ENCODE measurements at places on chromosomes 3 and 15. TPM values are rescaled to one million over a fixed set of nuclear protein-coding genes. Genes with fewer than 3 reads are reported as not detected.

Gene SHC4
- total RNA-seq: 4.3 TPM

GRCh38 chr15:59300618-59301139 lies 72.0 kb downstream of the MYO1E start:
- peaks cover 73% of the 10 kb centered on the region for H3K4me1 ChIP-seq
- no peaks in the 10 kb centered on the region for H3K27me3 ChIP-seq
- peak overlapping the region; percentile 41 for H3K4me3 ChIP-seq
- no peak for DNase-seq
- H3K36me3 ChIP-seq: no peaks in the 10 kb centered on the region
- H3K27ac ChIP-seq: peak overlapping the region; percentile 89

- H3K4me1 ChIP-seq: no peaks in the 10 kb centered on the region
- peak; percentile 35 for DNase-seq
- no peak overlapping the region for H3K4me3 ChIP-seq
- H3K27me3 ChIP-seq: no peaks in the 10 kb centered on the region
- no peak overlapping the region for H3K27ac ChIP-seq
- peaks cover 49% of the 10 kb centered on the region for H3K36me3 ChIP-seq
Measured at GRCh38 chr3:30644615-30645014, 38.2 kb downstream of the TGFBR2 start.

GRCh38 chr15:74320352-74321247 lies 46.8 kb downstream of the CYP11A1 start:
- no peaks in the 10 kb centered on the region for H3K4me1 ChIP-seq
- H3K27ac ChIP-seq: no peak overlapping the region
- DNase-seq: peak; percentile 67
- H3K4me3 ChIP-seq: no peak overlapping the region
- H3K36me3 ChIP-seq: no peaks in the 10 kb centered on the region

- peaks cover 11% of the 10 kb centered on the region for H3K4me1 ChIP-seq
- H3K27me3 ChIP-seq: no peaks in the 10 kb centered on the region
- no peak for DNase-seq
- no peaks in the 10 kb centered on the region for H3K36me3 ChIP-seq
- no peak overlapping the region for H3K27ac ChIP-seq
Measured at GRCh38 chr3:41364736-41365135, 165.4 kb downstream of the CTNNB1 start.

- H3K4me3 ChIP-seq: no peak overlapping the region
- no peaks in the 10 kb centered on the region for H3K27me3 ChIP-seq
- H3K36me3 ChIP-seq: no peaks in the 10 kb centered on the region
- H3K4me1 ChIP-seq: no peaks in the 10 kb centered on the region
- H3K27ac ChIP-seq: no peak overlapping the region
Measured at GRCh38 chr15:77532846-77533245, 99.9 kb downstream of the LINGO1 start.

GRCh38 chr15:77808075-77808474 lies 175.4 kb upstream of the LINGO1 start:
- no peaks in the 10 kb centered on the region for H3K4me1 ChIP-seq
- no peak for DNase-seq
- no peaks in the 10 kb centered on the region for H3K36me3 ChIP-seq
- H3K27ac ChIP-seq: no peak overlapping the region
- H3K27me3 ChIP-seq: no peaks in the 10 kb centered on the region
- H3K4me3 ChIP-seq: no peak overlapping the region

- peaks cover 40% of the 10 kb centered on the region for H3K4me1 ChIP-seq
- no peak overlapping the region for H3K4me3 ChIP-seq
- no peak for DNase-seq
- H3K27me3 ChIP-seq: no peaks in the 10 kb centered on the region
Measured at GRCh38 chr3:58178528-58179234, 32.1 kb downstream of the DNASE1L3 start.

DNA sequence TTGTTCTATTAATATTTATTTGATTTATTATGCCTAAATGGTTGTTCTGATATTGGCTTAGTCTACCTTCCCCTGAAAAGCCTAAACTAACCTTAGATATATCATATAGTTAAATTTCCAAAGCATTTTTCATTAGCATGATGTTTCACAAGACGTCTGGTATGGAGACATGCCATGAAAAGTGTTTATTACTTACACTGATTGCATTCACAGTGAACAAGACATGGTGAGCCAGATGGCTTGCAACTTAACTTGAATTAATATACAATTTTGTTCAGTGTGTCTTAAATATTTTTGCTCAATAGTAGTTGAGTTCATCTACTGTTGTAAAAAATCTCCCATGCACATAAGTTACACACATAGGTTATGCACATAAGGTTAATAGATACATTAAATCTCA lies 758.4 kb downstream of the NSUN3 start:
- 0 out of 2 replicates have a peak, but pooled peaks cover 4% of the 10 kb centered on the region for H3K4me1 ChIP-seq
- no peaks in the 10 kb centered on the region for H3K27me3 ChIP-seq
- no peaks in the 10 kb centered on the region for H3K36me3 ChIP-seq
- no peak for DNase-seq
- no peak overlapping the region for H3K4me3 ChIP-seq

Gene IRAK2
- 4.7 TPM for total RNA-seq

Gene HYAL1
- total RNA-seq: 0.23 TPM

DNA sequence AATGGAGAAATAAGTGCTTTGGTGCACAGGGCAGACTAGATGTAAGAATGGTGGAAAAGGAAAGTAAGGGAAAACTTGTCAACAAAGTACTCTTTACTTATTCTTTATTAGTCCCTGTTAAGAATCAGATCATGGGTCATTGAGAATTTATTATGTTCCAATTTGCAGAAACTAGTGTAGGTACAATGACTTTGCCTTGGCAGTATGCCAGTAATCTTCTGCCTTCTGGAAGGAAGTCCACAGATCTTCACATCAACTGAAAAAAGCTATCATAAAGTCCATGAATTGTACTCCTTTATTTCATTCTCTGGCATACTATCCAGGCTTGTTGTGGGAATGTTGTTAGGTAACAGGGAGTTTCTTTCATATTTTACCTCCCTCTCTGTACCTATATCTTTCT lies 88.2 kb upstream of the FLNB start:
- no peak overlapping the region for H3K27ac ChIP-seq
- peak; percentile 34 for DNase-seq
- no peaks in the 10 kb centered on the region for H3K27me3 ChIP-seq
- no peak overlapping the region for H3K4me3 ChIP-seq
- peaks cover 50% of the 10 kb centered on the region for H3K36me3 ChIP-seq
- H3K4me1 ChIP-seq: peaks cover 26% of the 10 kb centered on the region

DNA sequence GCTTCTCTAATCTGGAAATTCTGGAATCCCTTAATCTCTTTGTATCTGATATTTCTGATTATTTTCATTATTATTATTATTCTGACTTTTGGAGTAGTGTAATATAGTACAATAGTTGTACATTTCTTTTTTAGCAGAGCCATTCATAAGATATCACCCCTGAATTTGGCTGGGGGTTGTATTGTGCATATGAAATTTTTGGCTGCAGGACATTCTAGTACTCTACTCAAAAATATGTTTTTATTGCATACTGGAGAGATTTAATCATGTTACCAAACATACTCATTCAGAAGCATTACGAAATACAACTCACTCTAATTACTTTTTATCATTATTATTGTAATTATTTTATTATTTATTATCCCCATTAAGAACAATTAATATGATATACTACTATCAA lies 589.7 kb upstream of the KCNMB2 start:
- no peak overlapping the region for H3K4me3 ChIP-seq
- H3K4me1 ChIP-seq: no peaks in the 10 kb centered on the region
- DNase-seq: no peak
- H3K27me3 ChIP-seq: no peaks in the 10 kb centered on the region
- no peaks in the 10 kb centered on the region for H3K36me3 ChIP-seq

- no peak overlapping the region for H3K27ac ChIP-seq
- no peaks in the 10 kb centered on the region for H3K27me3 ChIP-seq
- no peak overlapping the region for H3K4me3 ChIP-seq
- H3K4me1 ChIP-seq: peaks cover 11% of the 10 kb centered on the region
Measured at GRCh38 chr3:194293546-194294198, 57.5 kb downstream of the CPN2 start.

DNA sequence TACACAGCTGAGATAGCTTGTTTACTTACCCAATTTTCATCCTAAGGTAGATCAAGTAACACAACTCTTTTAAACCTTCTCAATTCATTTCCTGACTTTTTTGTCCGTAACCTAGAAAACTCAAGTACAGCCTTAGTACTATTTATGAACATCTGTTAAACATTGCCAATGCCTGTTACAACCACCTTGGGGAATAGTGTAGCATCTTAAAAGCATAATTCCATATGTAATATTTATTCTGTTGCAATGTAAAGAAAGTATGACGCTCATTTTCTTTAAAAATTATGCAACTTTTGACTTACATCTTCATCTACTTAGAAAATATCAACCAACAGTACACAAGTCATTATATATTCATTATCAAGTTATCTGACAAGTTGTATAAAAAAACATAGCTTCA lies 54.6 kb downstream of the SUCLG2 start:
- H3K27ac ChIP-seq: no peak overlapping the region
- H3K4me3 ChIP-seq: no peak overlapping the region
- H3K36me3 ChIP-seq: peaks cover 7% of the 10 kb centered on the region
- DNase-seq: no peak
- no peaks in the 10 kb centered on the region for H3K27me3 ChIP-seq
- H3K4me1 ChIP-seq: peaks cover 19% of the 10 kb centered on the region

Gene P2RY12
- not detected for total RNA-seq

DNA sequence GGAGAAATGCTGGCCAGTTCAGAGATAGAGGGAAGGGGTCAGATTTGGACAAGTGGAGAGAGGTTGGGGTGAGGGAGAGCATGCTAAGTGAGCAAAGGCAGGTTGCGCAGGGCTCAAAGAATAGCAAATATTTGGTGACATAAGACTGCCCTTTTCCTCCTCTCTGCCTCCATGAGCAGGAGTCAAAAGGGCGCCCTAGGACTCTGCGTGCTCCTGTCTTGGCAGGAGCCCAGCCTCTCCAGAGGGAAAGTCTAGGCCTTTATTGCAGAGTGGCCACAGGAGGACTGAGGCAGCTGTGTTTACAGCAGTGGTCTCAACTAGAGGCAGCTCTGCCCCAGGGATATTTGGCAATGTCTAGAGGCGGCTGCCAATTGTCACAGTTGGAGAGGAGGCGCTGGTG lies 165.6 kb downstream of the FAM43A start:
- DNase-seq: no peak
- H3K27me3 ChIP-seq: no peaks in the 10 kb centered on the region
- H3K4me1 ChIP-seq: peaks cover 9% of the 10 kb centered on the region
- no peak overlapping the region for H3K27ac ChIP-seq
- no peak overlapping the region for H3K4me3 ChIP-seq

- no peaks in the 10 kb centered on the region for H3K27me3 ChIP-seq
- no peak for DNase-seq
- H3K27ac ChIP-seq: no peak overlapping the region
- no peak overlapping the region for H3K4me3 ChIP-seq
Measured at GRCh38 chr3:42205800-42206514, 60.0 kb downstream of the CCK start.

Gene TUBGCP4
- total RNA-seq: 40.6 TPM

Gene DLL4
- total RNA-seq: 2.2 TPM

DNA sequence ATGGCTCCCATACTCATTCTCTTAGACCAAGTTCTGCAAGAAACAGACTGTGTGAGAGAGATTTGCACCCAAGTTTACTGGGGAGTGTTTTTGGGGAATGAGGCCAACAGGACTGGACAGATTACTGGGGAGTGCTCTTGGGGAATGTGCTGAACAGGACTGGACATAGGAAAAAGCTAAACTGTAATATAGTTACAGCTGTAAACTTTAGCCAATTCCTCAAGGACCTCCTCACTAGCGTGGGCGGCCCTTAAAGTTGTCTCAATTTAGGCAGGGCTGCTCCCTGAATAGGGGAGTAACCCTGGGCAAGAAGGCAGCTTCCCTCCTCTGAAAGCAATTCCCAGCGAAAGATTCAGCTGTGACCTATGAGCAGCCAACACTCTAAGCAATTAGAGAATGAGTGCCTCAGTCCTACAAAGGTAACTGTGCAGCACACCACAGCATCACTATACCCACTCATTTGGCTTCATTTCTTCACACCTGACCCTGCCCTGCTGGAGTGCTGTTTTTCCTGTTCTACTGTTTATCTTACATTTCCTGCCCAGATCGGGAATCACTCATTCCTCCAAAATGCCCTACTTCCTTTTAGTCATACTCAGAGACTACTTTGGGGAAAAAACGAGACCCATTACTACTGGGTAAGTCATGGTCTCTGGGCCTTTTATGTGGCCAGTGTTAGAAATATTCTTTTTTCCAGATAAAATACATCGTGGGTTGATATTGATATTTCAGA lies 41.3 kb upstream of the TRIM42 start:
- peaks cover 14% of the 10 kb centered on the region for H3K4me1 ChIP-seq
- H3K4me3 ChIP-seq: no peak overlapping the region

Gene STAB1
- total RNA-seq: not detected

- H3K4me3 ChIP-seq: no peak overlapping the region
- peaks cover 6% of the 10 kb centered on the region for H3K36me3 ChIP-seq
- H3K27me3 ChIP-seq: no peaks in the 10 kb centered on the region
- no peak overlapping the region for H3K27ac ChIP-seq
- H3K4me1 ChIP-seq: no peaks in the 10 kb centered on the region
- no peak for DNase-seq
Measured at GRCh38 chr15:43552256-43552655, 34.8 kb downstream of the MAP1A start.

Gene SPINT1
- total RNA-seq: 177 TPM

Gene TRPM1
- not detected for total RNA-seq

Gene FBXL22
- 2.0 TPM for total RNA-seq

GRCh38 chr15:38588672-38589071 lies 24.1 kb upstream of the RASGRP1 start:
- no peak for DNase-seq
- H3K4me1 ChIP-seq: peaks cover 6% of the 10 kb centered on the region
- H3K27me3 ChIP-seq: no peaks in the 10 kb centered on the region
- H3K36me3 ChIP-seq: no peaks in the 10 kb centered on the region
- H3K27ac ChIP-seq: no peak overlapping the region

DNA sequence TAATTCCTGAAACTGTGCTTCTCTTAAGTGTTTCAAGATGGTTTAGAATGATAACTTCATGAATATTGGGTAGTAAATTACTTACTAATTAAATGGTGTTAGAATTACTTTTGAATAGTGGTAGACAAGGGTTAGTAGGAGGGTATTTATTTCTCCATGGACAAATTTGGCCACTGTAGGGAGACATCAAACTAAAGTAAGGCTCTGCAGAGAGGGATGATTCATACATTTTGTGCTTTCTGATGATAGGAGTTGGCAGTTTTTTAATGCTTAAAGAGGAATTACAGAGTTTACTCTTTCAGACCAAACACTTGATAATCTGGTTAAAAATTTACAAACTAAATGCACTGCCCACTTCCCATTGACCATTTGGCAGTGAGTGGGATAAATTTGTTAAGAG lies 127.6 kb downstream of the NAALADL2 start:
- H3K36me3 ChIP-seq: no peaks in the 10 kb centered on the region
- 0 out of 2 replicates have a peak, but pooled peaks cover 6% of the 10 kb centered on the region for H3K4me1 ChIP-seq
- no peak overlapping the region for H3K4me3 ChIP-seq
- no peak overlapping the region for H3K27ac ChIP-seq
- no peaks in the 10 kb centered on the region for H3K27me3 ChIP-seq

GRCh38 chr3:89957451-89957850 lies 850.0 kb downstream of the EPHA3 start:
- H3K4me3 ChIP-seq: no peak overlapping the region
- no peak overlapping the region for H3K27ac ChIP-seq
- no peak for DNase-seq
- H3K27me3 ChIP-seq: no peaks in the 10 kb centered on the region

- no peaks in the 10 kb centered on the region for H3K4me1 ChIP-seq
- no peaks in the 10 kb centered on the region for H3K27me3 ChIP-seq
- DNase-seq: no peak
- no peak overlapping the region for H3K4me3 ChIP-seq
- no peak overlapping the region for H3K27ac ChIP-seq
Measured at GRCh38 chr3:142269767-142270166, 44.4 kb upstream of the GK5 start.

- no peak overlapping the region for H3K4me3 ChIP-seq
- no peaks in the 10 kb centered on the region for H3K27me3 ChIP-seq
- no peaks in the 10 kb centered on the region for H3K4me1 ChIP-seq
- H3K27ac ChIP-seq: no peak overlapping the region
- H3K36me3 ChIP-seq: no peaks in the 10 kb centered on the region
- no peak for DNase-seq
Measured at GRCh38 chr3:107683447-107683846, 160.7 kb downstream of the BBX start.
